ENCODE measurements at places on chromosomes 6 and 20. TPM values are rescaled to one million over a fixed set of nuclear protein-coding genes. Genes with fewer than 3 reads are reported as not detected.

Gene RPS21
- 821 TPM for total RNA-seq

Gene ECT2L
- 0.82 TPM for total RNA-seq

Gene TMEM170B
- total RNA-seq = 51.8 TPM

Gene ZNF334
- 11.4 TPM for total RNA-seq
